ENCODE measurements at places on chromosomes 5 and 9.
A peak's percentile ranks its signal among the peaks of the same experiment; 100 is the strongest.

- DNase-seq = no peak
Measured at GRCh38 chr9:137218754-137219271, 3.2 kb downstream of the RNF208 start.

DNA sequence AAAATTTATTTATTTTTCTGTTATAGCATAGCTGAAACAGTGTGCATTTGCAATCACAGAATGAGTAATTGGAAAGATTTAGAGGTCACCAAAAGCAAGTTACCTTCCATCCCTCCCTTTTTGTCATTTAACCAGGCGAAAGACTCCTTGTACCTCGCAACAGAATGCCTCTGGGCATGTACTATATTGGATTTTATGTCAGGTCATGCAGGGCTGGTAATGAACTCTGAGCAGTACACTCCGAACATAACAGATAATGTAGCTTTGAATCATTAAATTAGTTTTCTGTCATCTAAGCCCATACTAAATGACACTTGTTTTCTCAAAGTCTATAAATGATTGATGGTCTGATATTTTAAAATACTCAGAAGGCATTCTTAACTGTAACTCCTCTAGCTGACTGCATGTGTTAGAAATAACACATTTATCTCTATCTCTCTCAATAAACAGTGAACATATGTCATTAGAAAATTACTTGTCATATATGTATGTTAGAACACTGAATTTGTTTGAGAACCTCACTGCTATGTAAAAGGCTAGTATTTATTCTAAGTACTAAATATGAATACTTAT, 541.2 kb downstream of the CDH10 start:
- DNase-seq = no peak

DNA sequence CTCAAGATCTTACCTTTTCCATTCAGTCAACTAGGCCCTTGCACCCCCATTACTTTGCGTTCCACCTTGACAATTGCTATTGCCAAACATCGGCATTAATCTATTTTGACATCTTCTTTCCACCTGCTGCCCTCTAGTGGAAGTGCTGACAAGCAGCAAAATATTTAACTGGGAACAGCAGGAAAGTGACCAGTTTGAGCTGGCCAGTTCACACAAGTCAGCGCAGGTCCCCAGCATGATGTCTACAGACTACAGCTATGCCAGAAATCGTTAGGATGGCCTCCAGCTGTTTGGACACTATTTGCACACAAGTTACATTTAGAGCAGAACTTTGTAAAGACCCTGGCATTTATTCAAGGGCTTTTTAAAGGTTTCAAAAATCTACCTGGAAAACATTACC, 160.1 kb downstream of the GHR start:
- DNase-seq = peak; percentile 12

- DNase-seq = no peak
Measured at GRCh38 chr5:179275941-179276837, 69.1 kb downstream of the ADAMTS2 start.

Measured in KG1 (cell line).